ENCODE measurements at places on chromosomes 6 and 20.

DNA sequence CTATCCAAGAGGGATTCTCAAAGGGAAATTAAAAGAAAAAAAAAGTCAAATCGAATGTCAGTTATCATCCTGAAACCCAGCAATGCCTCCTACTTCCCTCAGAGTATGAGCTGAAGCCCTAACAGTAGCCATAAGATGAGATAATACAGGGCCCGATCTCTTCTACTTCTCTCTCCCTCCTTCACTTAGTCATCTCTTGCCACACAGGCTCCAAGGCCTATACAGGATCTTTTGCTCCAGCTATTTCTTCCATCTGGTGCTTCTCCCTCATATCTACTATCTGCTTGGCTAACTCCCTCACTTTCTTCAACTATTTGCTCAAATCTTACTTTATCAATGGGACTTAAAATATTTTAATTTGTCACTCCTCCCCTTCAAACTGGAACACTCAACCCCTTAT, 215.3 kb downstream of the RNGTT start:
- no peak for DNase-seq

DNA sequence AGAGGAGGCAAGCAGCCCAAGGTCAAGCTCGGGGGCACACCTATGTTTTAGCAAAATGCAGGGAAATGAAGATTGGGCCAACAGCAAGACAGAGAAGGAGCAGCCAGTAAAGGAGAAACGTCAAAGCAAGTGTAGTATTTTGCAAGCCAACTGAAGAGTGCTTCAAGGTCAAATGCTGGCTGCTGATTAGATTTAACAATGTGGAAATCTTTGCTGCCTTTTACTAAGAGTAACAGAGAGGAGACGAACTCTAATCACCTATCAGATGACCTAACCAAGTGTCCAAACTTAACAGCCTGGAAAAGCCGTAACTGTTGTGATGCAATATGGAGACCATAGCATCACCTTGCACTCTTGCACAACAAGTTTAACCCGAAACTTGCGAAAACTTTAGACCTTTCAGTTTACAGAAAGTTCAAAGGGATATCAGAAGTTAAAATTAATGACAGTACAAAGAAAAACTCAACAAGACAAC, 30.4 kb downstream of the AKIRIN2 start:
- no peak for DNase-seq

DNA sequence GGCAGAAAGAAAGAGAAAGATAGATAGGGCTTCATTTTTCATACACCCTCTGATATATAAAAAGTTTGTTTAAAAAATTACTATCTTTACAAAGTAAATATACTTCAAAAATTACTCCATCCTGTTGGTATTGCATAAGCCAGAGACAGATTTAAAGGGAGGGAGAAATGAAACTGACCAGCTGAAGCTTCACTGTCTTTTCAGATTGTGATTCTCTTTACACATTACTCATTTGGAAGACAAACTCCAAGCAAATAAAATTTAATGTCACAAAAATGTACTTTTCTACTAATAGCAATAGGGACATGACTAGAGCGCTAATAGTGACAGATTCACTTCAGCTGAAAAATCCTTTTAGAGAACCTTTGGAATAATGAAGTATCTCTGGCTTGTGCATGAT, 38.6 kb upstream of the MARCKS start:
- DNase-seq = no peak

DNA sequence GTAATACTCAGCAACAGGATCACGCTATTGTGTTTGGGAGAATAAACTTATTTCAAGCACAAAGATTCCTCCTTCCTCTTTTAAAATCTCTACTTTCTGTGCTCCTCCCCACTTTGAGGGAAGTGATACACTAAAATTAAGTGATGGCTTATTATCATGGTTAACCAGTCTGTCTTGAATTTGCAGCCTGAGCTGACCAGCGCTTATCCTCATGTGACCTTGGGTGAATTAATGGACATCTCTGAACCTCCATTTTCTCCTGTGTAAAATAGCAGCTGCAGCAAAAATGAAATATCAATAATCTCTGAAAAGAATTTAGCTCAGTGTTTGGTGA, 222.6 kb downstream of the BCAS1 start:
- DNase-seq = no peak

DNA sequence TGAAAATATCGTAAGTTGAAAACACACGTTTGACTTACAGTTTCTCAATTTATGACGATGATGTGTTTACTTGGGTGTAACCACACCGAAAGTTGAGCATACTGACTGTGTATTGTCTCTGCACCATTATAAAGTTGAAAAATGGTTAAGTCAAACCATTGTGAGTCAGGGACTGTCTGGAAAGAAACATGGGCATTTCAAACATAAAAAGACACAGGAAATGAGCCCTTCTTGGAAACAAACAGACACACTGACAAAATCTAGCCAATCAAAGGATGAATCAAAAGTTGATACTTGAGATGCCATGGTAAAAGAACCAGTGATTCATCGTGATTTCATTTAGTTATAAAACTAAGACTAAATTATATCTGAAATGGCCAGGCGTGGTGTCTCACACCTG, 5.3 kb downstream of the POPDC3 start:
- DNase-seq = no peak

GRCh38 chr6:137112067-137112355, 61.4 kb downstream of the IL22RA2 start:
- DNase-seq = no peak
